ENCODE measurements at places on chromosomes 5 and 9.

- DNase-seq, result no peak
Measured at GRCh38 chr5:132865668-132866341, 464 bp downstream of the GDF9 start.

DNA sequence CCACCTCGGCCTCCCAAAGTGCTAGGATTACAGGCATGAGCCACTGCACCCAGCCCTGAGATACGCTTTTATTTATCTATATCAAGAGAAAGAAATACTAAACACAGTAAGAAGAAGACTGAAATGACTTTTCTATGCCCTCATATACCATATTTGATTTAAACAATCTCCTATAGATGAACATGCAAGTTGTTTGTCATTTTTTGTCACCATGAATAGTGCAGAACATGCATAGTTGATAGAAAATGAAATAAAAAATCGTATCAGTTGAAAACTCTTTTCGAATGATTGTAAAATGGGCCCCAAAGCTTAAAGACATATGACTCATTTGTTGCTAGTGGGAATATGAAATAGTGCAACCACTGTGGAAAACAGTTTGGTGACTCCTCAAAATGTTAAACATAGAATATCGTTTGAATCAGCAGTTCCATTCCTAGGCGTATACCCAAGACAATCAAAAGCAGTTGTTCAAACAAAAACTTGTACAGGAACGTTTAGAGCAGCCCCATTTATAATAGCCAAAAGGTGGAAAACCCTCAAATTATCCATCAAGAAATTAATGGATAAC, 61.4 kb upstream of the ANKH start:
- no peak for DNase-seq

DNA sequence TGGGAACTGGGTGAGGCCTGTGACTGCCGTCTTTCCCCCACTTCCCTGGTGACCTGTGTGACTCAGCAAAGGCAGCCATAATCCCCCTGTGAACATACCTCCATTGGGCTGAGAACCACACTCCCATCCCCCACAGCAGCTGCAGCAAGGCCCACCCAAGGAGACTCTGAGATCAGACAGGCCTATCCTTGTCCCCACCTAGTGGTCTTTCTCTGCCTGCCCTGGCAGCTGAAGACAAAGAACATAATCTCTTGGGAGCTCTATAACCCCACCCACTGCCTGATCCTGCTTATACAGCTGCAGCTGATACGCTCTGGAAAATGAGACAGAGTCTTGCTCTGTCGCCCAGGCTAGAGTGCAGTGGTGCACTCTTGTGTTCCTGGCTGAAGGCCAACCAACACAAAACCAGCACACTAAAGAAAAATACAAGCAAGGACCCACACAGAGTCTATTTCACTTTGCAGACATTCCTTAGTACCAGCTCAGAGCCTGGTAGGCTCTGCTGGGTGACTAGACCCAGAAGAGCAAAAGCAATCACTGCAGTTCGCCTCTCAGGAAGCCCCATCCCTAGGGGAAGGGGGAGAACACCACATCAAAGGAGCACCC, 106.7 kb downstream of the MCTP1 start:
- DNase-seq, result no peak

GRCh38 chr5:8907168-8907868, 638.6 kb downstream of the SEMA5A start:
- DNase-seq, result no peak

DNA sequence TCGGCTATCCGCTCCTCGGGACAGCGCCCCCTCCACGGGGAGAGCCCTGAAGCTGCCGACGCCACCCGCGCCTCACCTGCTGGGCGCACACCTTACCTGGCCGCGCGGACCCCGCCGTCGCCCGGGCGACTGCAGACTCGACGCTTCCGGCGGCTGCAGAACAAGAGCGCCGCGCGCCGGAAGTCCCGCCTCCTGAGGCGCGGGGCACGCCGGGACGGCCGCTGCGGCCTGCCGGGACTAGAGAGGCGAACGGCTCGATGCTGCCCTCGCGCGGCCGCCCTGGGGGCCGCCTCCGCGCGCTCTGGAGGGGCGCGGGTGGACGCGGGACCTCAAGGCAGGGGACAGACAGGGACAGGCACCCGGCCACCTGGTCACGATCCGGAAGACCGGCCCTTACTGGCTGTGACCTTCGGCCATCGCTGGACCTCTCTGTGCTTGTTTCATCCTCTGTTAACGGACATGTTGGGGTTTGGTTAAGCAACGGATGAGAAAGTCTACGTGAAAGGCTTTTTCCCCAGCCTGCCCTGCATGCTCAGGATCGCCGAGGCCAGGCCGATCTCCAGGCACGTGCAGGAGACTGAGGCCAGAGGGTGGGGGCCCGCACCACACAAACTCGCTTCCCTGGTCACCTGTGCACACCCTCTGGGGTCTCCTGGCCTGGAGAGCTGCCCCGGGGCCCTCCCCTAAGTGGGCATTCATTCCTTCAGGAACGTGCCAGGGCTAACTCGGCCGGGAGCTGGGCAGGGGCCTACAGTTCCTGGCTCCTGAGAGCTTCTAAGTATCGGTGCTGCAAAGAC, at the start of gene SNAPC4:
Gene SNAPC4, minus strand, starts transcription at position 133 of the 797 bp plus-strand sequence. CDS start 1,742 bp downstream, outside the sequence.
- DNase-seq, result peak; percentile 89

DNA sequence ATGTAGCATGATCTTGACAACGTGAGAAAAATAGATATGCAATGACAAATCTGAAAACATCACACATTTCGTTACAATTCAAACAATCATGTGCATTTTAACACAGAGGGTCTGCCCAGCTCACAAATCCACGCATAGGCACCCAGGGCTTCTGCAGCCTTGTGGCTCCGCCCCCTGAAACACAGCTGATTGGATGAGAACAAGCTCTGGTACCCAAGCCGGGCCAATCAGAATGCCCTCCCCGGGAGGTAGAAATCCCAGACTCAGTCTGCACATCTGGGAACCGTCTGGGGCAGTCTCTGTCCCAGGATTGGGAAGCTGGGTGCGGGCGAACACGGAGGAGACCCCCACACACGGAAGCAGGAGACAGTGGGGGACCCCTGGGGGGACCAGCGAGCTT, 137.5 kb downstream of the GAPVD1 start:
- DNase-seq, result no peak

- no peak for DNase-seq
Measured at GRCh38 chr9:124001458-124001799, 10.1 kb upstream of the LHX2 start.

DNA sequence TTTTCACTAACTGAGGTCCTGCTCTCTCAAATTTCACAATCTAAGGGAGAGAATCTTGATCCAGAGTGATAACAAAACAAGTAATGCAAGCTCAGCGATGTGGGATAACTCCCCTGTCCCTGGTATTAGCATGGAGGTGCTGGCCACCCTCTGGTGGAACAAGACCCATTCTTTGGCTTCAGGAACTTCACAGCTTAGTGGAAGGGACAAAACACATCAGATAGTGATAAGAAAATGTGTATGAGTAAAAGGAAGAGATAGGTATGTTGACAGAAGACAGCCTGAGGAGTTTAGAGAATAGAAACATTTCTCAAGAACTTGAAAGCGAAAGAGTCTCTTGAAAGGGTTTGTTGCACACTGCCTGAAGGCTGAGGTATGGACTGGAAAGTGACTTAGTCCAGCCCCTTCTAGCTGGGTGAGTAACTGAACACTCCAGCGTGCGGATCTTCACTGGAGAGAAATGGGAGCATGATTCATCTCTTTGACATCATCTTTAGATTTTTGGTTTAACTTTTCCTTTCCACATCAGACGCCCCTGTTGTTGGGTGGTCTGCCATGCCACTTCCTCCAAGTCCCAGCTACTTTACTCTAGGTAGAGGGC, 25.4 kb upstream of the ZSWIM6 start:
- DNase-seq, result no peak

- DNase-seq, result no peak
Measured at GRCh38 chr9:33476503-33476902, 2.8 kb upstream of the NOL6 start.

DNA sequence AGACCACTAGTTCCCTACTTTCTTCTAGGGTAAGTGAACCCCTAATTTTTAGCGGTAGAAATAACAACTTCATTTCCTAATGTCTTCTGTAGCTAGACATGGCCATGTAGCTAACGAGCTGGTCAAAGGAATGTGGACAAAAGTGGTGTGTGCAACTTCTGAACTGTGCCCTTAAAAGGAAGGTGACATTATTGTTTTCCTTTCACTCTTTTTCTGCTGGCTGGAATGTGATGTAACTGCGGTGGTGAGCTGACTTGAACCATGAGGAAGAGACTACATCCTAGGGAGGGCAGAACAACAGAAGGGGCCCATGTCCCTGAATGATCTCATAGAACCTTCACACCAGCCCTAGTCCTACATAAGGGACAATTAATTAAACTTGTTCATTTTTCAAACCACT, 1.3 kb upstream of the SNX2 start:
- DNase-seq, result no peak

DNA sequence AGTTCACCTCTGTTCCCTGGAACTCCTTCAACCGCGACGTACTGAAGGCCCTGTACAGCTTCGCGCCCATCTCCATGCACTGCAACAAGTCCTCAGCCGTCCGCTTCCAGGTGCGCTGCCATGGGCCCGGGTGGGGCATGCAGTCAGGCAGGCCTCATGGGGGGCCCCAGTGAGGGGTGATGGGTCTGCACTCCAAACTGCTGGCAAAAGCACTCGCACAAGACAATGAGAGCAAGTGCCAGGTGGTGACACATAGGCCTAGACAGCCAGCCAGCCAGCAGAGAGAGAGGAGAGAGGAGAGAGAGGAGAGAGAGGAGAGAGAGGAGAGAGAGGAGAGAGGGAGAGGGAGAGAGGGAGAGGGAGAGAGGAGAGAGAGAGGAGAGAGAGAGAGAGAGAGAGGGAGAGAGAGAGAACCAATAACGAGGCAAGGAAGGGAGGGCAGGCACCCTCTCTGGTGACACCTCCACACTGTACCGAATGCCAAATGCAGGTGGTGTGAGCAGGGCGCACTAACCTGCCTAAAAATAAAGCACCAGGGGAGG, 21.0 kb downstream of the DBH start:
- DNase-seq, result no peak

DNA sequence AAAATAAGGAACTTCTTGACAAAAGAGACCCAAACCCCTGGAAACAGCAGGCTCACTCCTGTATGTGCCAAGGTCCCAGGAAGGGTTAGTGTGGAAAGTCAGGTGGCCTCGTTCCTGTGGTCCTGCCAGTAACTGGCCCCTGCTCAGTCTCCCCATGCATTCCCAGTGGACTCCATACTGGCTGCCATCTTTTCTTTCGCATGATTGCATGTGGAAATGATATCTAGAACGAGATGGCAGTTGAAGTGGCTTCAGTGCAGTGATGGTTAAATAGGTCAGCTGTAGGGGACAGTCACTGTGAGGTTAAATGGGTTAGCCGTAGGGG, 30.4 kb downstream of the AHRR start:
- no peak for DNase-seq

DNA sequence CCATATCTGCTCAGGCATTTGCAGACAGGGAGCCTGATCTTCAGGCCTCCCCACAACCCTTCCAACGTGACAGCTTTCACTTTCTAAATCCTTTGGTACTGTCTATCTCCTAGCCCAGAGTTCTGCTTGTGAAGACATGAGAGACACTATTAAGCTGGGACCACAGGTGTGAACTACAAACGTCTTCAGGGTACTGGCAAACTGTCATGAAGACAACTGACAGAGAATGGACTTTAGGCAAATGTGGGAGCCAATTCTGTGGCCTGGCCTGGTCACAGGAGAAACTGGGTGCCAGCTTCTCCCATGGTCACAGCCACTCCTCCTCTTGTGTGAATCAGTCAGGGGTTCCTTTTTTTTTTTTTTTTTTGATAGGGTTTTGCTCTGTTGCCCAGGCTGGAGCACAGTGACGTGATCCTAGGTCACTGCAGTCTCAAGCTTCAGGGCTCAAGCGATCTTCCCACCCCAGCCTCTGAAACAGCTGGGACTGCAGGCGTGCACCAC, 10.4 kb downstream of the TRIM14 start:
- DNase-seq, result peak; percentile 69

Measured in CD4-positive, alpha-beta T cell treated with Interleukin-10 for 1 hour (primary cell).